ENCODE measurements at places on chromosomes 12 and 14. TPM values are rescaled to one million over a fixed set of nuclear protein-coding genes. Genes with fewer than 3 reads are reported as not detected.
A peak's percentile ranks its signal among the peaks of the same experiment; 100 is the strongest.

PSMA6 gene
- 83.2 TPM for total RNA-seq

DHRS2 gene
- 1.0 TPM for total RNA-seq

OTOGL gene
- total RNA-seq = 0.27 TPM

RHNO1 gene
- total RNA-seq = 9.4 TPM

LRP10 gene
- 169 TPM for total RNA-seq

VRK1 gene
- 9.4 TPM for total RNA-seq

DNA sequence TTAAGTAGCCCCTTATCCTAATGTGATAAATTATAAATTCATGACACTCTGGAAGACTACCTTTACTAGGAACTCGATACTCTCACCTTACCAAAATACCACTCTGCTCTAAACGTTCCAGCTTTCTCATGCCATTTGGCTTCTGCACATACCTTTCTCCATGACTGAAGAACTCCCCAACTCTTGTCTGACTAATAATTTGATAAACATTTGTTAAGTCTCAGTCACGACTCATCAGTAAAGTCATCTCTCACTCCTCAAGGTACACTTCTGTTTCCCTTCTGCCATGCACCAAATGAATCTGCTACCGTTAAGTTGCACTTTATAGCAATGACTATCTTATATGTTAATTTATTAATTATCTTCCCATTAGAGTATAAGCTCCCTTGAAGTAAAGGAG, 498.3 kb upstream of the NOVA1 start:
- no peak overlapping the region for H3K27ac ChIP-seq
- DNase-seq = no peak
- no peaks in the 10 kb centered on the region for H3K4me1 ChIP-seq
- no peaks in the 10 kb centered on the region for H3K27me3 ChIP-seq
- no peak overlapping the region for H3K4me3 ChIP-seq

GRCh38 chr14:57352396-57353170, 37.8 kb upstream of the NAA30 start:
- no peaks in the 10 kb centered on the region for H3K4me1 ChIP-seq
- no peak overlapping the region for H3K27ac ChIP-seq
- no peaks in the 10 kb centered on the region for H3K36me3 ChIP-seq

DNA sequence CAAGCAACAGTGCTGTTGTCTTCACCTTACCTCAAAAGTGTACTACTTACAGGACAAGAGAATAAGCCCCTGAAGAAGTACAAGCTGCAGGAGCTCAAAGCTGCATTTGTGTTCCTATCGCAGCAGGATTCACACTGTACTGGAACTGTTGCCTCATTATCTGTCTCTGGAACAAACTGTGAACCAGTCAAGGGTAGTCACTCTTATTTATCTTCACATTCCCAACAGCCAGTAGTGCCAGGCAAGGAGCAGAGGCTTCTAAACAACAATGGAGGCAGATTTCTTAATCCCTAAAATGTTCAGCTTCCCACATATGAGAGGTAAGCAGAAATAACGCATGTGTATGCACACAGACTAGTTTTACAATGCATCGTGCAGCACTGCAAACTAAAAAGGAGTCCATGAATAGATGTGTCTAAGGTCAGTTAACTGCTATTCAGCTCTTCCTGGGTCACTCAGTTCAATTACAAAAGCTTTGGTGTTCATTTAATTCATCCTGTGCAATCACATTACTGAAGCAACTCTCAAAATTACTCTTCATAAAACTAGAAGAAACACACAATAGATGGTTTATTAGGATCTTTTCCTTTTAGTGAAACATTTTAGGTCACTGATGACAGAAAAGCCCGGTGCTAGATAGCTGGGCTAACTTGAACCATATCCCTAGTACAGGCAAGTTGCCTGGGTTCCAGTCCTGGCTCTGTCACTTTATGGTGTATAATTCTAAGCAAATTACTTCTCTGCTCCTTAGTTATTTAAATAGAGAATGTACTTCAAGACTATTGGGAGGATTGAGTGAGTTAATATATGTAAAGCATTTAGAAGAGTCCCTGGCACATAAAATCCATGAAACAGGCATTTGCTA, 2.7 kb downstream of the APPL2 start:
- H3K27ac ChIP-seq = no peak overlapping the region
- H3K4me3 ChIP-seq = no peak overlapping the region
- DNase-seq = no peak
- peaks cover 5% of the 10 kb centered on the region for H3K36me3 ChIP-seq
- no peaks in the 10 kb centered on the region for H3K27me3 ChIP-seq
- peaks cover 34% of the 10 kb centered on the region for H3K4me1 ChIP-seq

- H3K36me3 ChIP-seq = no peaks in the 10 kb centered on the region
- peak; percentile 95 for DNase-seq
- no peaks in the 10 kb centered on the region for H3K27me3 ChIP-seq
- peak overlapping the region; percentile 88 for H3K4me3 ChIP-seq
- H3K27ac ChIP-seq = peak overlapping the region; percentile 96
These were observed 393 bp upstream of the DCAF5 start for GRCh38 chr14:69153152-69153872.

DNA sequence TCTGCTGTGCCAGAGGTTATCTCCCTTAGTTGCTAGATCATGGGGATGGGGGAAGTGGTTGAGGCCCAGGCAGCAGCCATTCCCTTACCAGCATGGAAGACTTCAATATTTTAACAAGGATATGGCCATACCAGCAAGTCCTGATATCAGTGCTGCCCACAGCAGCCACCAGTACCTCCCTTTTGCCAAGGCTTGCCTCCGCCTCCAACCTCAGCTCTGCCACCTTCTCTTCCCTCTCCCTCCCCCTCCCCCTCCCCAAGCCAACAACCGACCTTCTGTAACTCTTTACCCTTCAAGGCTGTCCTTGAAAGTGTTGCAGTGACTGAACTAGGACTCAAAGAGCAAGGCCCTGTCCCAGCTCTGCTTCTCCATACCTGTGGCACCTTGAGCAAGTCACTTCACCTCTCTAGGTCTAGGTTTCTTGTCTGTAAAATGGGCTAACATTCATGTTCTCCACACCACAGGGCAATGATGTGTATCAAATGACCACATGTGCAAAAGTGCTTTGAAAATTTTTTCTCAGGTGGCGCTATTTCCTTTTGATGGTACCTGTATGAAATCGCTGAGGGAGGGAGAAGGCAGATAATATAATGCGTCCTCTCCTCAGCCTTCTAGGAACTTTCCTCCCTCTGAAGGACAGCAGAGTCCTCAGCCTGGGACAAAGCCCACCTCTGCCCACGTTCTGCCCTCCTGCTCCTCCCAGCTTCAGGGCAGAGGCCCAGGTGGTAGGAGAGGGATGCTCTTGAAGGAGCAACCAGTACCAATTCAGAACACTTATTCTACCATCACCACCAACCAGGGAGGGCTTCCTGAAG, 14.7 kb downstream of the PLEKHG6 start:
- no peak overlapping the region for H3K4me3 ChIP-seq
- no peak for DNase-seq
- no peak overlapping the region for H3K27ac ChIP-seq
- no peaks in the 10 kb centered on the region for H3K27me3 ChIP-seq

- peaks cover 30% of the 10 kb centered on the region for H3K4me1 ChIP-seq
- no peaks in the 10 kb centered on the region for H3K36me3 ChIP-seq
- H3K27me3 ChIP-seq = no peaks in the 10 kb centered on the region
- no peak for DNase-seq
- H3K27ac ChIP-seq = no peak overlapping the region
These were observed 1.8 kb downstream of the EML1 start for GRCh38 chr14:99795046-99795445.

DNA sequence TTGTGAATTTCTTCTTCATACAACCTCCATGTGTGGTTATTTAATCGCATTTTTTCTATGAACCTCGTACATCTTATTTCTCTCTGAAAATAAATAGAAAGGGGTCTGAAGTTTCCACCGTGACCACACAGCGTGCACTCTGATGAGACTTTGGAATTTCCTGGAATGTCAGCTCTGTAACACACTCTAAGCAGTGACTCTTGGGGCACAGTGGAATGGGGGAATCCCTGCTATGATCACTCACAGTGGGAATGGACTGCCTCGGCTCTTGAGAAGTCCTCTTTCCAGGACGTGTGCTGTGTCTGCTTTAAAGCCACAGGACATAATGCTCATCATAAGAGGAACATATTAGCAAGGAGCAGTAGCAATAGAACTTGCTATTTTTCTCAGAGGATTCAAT, 416.2 kb downstream of the EGLN3 start:
- H3K36me3 ChIP-seq = no peaks in the 10 kb centered on the region
- no peak overlapping the region for H3K27ac ChIP-seq
- no peaks in the 10 kb centered on the region for H3K4me1 ChIP-seq
- no peak for DNase-seq
- no peaks in the 10 kb centered on the region for H3K27me3 ChIP-seq
- H3K4me3 ChIP-seq = no peak overlapping the region

Data from upper lobe of left lung (tissue), 6 donors.